NCI-H1417 treated with DMSO at 0.1 percent for 48 hours (cell line): ENCODE measurements at places on chromosomes 7 and 10.

GRCh38 chr7:123864966-123865365 lies 20.0 kb downstream of the HYAL4 start:
- DNase-seq = no peak

DNA sequence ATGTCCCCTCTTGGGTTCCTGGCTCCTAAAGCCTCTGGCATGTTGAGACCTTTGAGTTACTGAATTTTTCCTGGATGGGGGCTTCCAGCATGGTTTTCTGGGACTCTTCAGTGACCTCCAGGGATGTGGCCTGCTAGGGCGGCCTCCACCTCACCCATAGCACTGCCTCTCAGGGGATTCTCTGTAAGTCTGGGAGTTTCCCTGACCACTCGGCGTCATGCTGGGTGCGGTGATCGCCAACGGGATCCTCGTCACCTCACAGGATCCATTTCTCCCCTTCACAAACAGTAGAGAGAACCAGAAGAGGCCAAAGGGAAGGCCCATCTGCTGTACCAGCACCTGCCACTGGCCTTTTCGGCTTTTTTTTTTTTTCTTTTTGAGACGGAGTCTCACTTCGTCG lies 84.3 kb downstream of the NPTX2 start:
- no peak for DNase-seq

DNA sequence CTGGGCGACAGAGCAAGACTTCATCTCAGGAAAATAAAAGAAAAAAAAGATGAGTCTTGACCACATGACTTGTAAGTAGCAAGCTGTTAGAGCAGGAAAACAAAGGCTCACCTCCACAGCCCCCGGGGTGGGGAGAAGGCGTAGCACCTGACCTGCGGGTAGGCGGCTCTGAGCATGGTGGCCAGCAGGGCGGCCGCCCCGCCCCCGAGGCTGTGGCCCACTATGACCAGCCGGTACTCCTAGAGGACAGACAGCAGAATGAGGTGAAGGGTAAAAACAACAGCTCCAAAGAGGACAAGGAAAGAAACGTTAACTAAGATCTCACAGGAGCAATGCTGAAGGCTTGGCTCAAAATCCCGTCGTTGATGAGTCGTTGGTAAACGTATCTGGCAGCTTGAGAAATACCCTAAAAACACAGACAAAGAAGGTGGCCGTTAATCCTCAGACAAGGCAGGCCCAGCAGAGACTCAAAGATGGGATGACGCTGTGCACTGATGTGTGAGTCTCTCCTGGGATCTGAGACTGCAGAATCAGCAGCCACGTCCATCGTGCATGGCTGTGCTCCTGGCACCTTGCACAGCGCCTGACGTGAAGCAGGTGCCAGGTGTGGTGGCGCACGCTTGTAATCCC lies 31.1 kb downstream of the DAGLB start:
- no peak for DNase-seq

- DNase-seq = no peak
These were observed 9.3 kb upstream of the GTPBP4 start for GRCh38 chr10:978826-979421.

DNA sequence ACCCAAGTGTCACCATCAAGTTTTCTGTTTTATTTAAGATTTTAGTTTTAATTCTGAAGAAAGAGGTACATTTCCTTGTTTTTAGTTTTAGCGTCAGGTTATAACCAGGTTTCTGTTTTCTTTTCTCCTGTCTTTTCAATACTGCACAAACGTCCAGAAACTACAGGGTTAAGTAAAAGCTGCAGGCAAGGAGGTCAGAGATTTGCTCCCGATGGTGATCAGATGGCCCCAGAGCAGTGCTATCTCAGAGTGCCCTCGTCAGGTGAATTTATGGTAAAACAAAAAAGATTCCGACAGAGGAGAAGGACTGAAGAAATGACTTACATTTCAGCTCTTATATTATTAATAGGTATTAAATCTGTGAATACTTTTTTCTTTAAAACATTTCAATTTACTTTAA lies 128.2 kb downstream of the STRA8 start:
- DNase-seq = no peak

DNA sequence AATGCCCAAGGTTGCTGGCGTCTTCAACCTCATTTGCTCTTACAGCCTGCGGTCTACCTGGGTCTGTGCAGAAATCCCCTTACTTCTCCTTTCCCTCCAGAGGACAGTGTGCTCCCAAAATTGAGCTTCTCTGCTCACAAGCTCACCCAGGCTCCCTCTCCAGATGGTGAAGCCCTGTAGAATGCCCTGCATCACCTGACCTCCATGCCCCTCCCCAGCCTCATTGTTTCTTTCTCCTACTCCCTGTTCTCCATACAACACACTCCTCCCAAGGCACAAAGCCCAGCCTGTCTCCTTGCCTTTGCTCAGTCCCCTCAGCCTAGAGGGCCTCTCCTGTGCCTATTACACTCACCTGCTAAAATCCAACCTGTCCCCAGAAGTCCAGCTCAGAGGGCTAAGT lies 3.5 kb downstream of the CRHR2 start:
- no peak for DNase-seq

DNA sequence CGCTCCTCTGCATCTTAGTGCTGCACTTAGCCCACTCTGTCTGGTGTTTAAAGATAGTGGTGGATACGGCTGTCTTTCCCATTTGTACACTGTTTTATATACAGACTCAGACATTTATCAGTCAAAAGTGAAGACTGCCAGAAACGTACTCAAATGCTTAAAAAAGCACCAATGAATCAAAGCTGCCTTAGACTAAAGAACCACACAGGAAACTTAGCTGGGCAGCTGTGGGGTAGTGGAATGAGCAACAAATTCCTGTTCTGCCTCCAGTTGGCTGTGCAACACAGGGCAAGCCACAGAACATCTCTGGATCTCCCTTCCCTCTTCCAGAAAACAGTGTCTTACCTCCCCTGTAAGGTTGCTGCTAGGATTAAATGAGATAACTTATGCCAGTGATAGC lies 76.0 kb downstream of the ATXN7L1 start:
- no peak for DNase-seq

DNA sequence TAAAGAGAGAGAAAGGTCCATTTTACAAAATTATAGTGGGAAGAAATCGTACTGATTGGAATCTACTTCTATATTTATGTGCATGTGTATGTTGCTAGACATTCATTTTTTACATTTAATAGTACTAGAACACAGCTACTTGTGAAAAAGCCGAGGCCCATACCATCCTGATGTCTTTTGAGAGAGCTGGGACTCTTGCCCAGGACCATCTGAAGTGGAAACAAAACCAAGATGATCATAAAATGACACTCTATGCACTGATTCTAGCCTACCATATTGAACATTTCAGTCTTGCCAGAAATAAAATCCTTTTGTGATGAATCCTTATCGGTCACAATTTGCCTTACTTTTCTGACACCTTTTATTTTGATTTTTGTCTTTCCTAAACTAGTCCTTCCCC lies 640.0 kb downstream of the KCNMA1 start:
- no peak for DNase-seq

DNA sequence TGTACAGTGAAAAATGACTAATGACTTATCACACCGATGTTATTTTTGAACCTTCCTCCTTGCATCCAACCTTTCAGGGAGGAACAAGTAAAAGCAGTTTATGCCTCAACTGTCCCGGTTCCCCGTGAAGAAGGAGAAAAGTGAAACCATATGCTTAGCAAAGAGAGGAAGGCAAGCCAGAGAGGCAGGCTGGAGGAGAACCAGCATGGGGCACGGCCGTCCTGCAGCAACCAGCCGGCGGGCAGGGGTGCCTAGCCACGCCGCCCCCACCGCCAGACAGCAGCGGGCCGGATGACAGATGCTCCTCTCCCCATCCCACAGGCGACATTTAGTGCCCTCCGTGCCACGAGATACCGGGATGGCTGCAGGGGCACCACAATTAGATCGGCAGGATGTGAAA lies 421.4 kb upstream of the MGMT start:
- no peak for DNase-seq

- no peak for DNase-seq
These were observed 290.8 kb upstream of the BMPER start for GRCh38 chr7:33614357-33615117.

- DNase-seq = no peak
These were observed 11.1 kb upstream of the CRTAC1 start for GRCh38 chr10:98041352-98042043.

DNA sequence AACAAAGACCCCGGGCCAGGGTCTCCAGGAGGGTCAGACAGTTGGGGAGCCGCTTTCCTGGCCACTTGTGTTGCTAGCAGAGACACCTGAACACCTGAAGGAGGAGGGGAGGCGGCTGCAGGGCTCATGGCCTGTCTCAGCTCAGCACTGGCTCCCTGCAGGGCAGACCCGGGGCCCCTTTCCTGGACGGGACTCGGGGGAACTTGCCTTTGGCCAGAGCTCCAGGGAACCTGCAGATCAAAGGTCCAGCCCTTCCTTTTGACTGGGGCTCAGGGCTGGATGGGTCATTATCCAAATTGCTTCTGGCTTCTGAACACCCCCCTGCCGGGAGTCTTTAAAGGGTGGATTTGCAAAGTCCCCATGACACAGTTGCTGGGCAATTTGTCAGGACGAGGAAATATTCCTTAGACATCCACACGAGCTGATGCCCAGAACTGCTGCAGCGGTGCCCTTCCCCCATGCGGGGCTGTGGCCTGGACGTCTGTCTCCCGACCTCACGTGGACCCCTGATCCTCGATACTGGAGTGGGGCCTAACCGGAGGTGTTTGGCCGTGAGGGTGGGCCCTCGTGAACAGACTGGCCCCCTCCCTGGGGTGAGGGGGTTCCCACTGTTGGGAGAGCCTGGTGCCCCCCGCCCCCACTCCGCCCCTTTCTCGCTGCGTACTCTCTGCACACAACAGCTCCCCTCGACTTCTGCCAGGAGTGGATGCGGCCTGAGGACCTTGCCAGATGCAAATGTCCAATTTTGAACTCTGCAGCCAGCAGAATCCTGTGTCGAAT lies 194.3 kb downstream of the ELFN1 start:
- no peak for DNase-seq

GRCh38 chr7:36407636-36408550 lies 18.2 kb downstream of the ANLN start:
- DNase-seq = no peak

DNA sequence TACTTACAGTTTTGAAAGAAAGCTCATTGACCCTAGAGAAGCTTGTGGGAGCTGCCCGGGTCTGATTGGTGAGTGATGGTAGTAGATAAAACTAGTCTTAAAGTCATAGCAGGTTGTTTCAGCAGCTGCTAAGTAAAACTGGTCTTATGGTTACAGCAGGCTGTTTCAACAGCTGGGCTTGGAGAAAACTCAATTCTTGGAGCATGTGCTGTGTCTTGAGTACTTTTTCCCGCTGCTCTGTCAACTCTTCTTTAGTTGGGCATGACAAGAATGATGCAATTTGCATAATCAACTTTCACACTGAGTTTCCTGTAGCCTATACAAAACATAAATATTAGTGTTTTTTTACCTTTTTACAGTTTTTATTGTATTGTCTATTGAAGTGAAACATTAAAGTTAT lies 707.9 kb downstream of the AUTS2 start:
- no peak for DNase-seq

DNA sequence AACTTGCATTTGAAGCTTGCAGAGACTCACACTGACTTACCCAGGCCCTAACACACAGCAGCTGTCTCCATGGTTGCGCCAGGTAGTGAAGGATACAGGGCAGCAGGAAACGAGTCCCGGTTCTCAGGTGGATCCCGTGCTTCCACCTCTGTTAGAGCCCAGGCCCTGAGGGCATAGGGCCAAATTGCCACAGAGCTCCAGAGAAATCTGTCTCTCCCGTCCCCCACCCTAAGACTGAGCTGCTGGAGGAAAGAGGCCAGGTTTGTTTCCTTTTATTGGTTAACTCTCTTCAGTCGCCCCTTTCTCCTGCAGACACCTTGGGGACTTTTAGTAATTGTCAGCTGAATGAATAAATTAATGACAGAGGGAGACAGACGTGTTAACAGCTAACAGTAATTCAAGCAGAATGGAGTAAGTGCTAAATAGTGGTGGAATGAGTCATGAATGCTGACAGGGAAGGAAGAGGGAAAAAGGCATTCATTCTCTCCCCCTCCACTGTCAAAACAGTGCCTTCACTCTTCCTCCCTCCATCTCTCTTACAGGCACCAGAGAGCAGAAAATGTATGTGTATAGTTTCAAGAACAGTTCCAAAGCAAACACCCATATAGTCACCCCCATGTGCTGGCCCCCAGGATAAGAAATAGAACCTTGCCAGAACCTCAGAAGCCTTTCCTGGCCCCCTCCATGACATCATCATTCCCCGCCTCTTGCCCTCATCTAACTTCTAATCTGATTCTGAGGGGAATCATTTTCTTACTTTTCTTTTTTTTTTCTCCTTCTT lies 16.8 kb upstream of the DLG5 start:
- no peak for DNase-seq

DNA sequence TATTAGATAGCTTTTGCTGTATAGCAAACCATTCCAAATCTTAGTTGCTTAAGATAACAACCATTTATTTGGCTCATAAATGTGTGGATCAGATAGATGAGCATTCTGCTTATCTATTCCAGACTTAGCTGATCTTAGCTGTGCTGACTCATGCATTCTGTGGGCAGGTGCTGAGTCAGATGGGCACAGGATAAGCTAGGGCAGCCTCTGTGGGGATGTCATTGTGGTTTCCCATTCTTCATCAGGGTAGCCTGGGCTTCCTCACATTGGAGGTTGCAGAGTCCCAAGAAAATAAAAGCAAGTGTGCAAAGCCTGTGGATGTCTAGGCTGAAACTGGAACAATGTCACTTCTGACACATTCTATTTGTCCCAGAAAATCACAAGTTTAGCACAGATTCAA lies 917.0 kb downstream of the TYW1 start:
- no peak for DNase-seq

DNA sequence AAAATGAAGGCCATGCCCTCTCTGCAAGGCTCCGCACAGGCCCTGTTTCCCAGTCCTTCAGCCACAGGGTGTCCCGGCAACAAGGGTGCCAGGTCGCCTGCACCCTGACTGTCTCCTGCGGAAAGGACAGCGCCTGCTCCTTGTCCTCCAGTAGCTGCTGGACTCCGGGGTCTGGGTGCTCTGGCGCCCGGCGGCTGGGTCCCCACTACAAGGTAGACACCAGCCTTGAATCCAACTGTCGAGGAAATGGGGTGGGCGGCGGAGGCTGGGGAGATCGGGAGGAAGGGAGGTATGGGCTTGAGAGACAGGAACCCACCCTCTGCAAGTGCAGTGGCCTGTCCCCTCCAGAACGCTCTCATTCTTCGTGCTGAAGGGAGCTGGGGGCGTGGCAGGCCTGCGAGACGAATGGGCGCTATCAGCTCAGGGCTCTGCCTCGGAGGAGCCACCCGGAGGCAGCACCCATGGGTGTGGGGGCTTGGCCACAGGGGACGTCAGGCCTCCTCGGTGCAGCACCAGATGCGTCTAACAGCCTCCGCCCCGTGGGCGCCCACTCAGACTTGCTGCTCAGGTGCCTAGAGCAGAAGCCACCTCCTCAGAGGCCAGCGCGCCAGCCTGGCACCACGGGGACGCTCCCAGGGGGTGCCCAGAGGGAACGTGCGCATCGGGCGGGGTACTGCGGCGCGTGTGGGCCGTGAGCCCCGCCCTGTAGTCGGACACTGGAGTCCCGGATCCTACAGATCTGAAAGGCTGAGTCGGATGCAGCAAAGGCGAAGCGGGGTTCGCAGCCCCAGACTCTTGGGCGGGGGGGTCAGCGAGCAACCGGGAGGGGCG lies 15.6 kb downstream of the ADAM8 start:
- DNase-seq = no peak
